ENCODE measurements at places on chromosomes 5 and 9.

DNA sequence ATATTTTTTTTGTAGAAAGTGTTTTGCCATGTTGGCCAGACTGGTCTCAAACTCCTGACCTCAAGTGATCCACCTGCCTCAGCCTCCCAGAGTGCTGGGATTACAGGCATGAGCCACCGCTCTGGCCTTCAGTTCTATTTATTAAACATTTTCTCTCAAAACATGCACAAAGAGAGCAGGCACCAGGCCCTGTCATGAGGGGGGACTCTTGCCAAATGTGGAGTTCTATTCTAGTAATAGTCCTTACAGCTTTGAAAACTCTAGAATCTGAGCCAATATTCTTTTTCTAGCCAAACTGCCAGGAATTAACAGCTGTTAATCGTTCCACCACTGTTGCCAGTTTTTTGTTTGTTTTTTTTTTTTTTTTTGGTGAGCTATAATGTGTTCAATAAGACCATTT, 124.6 kb downstream of the TARS1 start:
- DNase-seq: no peak

- DNase-seq: no peak
Measured at GRCh38 chr5:165325221-165325620, 1819.8 kb downstream of the MAT2B start.

DNA sequence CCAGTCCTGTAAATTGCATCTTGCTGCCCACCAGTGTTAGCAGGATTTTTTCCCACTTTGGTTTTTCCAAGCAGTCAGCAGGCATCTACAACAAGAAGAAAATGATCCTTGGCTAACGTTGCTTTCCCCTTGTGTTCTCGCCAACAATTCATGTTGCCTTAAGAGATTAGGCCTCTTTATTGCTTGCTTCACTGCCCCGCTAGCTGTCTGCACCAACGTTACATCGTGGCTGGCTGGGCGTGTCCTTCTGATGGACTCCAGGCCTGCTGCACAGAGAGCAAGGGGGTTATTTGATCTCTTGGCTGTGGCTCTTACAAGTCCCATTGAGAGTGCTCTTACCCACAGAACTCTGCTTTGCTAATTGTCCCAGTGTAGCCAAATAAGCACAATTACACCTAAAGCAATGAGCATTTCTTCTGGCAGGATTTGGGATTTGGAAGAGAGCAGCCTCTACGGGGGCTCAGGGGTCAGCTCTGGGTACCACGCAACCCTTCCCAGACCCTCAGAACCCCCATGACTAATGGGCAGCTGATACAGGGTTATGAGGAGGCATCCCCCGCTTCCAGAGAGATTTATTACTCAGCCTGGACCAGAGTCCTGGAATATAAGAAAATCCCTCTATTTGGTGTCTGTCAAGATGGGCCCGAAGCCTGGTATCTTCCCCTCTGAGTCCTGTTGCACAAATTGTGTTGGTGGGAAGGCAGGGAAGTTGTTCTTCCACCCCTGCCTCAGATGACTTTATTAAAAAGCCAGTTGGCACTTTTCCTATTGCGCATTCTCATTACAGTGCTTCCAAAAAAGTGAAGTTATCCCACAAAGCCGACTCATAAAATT, 17.6 kb downstream of the DCANP1 start:
- DNase-seq: no peak

DNA sequence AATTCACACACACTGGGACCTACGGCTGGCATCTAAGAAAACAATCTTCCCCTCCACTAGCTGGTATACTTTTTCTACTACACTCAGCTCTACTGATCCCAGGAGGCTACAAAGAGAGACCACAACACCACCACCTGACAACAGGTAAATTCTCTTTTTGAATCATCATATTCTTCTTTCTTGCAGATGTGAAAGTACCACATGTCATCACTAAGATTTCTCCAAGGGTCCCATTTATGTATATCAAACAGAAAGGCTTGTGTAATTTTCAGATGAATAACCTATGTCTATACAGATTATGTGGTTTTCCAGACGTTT, 25.1 kb downstream of the PUM3 start:
- no peak for DNase-seq

DNA sequence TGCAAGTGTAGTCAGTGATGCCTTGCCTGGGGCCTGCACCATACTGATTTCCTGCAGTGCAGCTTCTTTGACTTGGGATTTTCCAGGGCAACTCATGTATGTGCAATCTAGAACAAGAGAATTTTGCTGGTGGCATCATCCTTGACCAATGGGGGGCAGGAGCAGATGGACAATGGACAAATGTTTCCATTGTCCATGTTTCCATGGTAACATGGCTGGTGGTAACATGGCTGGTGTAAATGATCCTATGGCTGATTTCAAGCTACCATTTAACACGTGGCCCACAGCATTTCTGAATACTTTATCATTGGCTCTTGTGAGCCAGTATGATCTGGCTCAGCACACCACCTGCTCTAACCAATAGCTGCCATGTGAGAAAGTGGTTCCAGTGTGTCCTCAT, 130.1 kb upstream of the OSMR start:
- peak; percentile 29 for DNase-seq

DNA sequence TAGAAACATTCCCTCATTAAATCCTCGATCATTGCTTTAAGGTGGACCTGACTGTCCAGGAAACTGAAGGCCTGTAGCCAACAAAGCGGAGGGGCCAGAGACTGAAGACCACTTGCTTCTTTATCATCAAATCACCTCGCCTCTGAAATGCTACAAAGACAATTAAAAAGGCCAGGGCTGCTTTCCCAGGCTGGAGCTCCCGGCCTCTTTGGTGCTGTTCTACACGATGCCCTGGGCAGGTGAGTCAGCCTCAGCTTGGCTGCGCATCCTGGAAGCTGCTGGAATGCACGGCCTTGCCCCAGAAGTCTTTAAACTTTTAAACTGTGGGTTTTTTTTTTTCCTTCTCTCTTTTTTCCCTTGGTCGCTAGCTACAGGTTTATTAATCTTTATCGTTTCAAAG, 46.5 kb downstream of the SH3PXD2B start:
- DNase-seq: no peak

DNA sequence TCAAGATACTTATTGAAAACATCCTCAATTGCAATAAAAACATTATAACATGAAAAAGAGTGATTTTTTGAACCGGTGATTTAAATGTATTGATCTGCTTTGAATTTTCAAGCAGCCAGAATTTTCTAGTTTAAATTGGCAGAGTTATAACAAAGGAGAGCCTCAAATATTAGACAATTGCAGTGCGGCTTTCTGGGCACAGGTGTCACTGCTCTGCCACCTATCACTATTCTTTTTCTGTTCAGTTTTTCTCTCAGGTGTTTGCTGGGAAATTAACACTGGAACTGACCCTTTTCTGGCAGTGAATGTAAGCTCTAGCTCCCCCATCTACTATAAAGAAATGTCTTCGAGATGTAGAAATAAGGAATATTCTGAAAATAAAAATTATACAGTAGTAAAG, 23.0 kb downstream of the ZBED3 start:
- DNase-seq: no peak

DNA sequence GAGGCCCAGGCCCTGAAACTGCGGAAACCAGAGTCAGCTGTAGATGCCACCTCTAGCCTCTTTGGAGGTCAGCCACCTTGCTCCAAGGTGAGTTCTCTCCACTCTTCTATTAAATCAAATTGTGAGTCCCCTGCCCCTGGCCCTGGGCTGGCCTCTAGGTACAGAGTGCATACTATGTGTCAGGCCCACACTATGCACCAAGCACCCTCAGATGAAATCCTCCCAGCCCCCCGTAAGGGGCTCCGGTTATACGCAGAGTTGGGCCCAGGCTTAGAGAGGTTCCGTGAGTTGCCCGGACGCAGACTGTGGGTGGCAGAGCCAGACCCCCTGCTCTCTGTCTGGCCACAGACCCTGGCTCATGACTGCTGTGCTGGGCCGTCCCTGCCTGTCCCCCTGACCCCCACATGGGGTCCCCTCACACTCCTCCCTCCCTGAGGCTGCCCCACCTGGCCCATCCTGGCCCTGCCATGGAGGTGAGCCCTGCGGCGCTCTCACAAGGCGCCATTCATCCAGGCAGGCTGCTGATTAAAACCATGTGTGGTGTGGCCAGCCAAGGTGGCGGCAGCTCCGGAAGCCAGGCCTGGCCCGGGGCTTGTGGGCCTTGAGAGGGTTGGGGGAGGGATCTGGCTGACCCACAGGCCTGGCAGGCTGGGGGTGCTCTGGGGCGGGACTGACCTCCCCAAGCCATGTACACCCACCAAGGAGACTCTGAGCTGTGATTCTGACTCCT, 65.5 kb upstream of the SYNPO start:
- no peak for DNase-seq

- DNase-seq: peak; percentile 79
Measured at GRCh38 chr9:16100537-16101091, 547.8 kb downstream of the CCDC171 start.

DNA sequence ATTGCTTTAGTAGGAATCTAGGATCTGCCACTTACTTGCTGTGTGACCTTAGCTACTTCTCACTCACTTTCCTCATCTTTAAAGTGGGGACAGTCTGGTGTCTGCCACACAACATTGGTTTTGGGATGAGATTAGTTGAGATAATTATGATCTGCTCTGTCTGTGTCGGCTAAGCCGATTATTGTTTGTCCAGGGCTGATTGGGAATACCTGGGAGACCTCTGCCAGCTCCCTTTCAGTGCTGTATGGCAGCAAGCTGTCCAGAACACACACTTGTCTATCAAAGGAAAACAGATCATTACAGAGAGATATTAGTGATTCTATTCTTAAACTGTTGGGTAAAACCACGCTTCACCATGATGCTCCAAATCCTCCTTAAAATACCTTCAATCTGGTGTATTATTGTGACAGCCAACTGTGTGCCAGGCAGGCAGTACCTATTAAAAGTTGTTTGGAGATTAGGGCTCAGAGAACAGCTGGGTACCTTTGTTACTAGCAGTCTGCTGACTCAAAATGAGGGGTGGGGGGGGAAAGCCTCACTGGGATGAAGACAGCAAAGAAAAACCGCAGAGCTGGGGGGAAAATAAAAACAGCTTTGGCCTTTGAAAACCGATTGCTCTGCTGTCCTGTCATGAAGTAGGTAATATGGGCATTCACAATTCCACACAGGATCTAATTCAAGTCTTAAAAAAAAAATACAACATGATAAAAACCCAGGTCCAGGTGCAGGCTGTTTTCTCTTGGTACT, 458.4 kb upstream of the C9orf72 start:
- DNase-seq: peak; percentile 25

DNA sequence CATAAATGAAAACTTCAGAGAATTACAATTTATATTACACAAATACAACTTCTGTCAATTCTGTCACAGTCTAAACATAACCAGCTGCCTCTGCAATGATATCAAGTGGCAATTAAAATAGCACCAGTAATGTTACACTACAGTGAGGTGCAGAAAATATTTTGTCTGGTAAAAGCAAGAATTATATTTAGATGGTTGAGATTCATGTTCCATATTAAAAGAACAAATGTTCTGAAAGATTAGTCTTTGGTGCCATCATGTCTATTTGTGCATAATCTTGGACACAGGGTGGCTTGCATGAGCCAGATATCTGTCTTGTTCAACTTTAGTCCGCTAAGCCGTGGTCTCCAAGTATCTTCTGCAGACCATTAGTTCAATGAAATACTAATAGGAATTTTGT, 29.0 kb upstream of the PRR16 start:
- DNase-seq: no peak

DNA sequence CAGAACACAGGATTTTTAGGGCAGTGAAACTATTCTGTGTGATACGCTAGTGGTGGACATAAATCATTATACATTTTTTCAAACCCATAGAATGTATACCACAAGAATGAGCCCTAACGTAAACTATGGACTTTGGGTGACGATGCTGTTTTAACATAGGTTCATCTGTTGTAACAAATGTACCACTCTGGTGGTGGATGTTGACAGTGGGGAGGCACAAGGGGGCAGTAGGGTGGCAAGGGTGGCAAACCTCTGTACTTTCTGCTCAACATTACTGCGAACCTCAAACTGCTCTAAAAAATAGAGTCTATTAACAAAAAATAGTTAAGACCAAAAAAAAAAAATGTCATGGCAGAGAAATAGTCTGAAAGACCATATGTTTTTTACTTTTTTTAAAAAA, 9.1 kb upstream of the MVB12B start:
- no peak for DNase-seq

DNA sequence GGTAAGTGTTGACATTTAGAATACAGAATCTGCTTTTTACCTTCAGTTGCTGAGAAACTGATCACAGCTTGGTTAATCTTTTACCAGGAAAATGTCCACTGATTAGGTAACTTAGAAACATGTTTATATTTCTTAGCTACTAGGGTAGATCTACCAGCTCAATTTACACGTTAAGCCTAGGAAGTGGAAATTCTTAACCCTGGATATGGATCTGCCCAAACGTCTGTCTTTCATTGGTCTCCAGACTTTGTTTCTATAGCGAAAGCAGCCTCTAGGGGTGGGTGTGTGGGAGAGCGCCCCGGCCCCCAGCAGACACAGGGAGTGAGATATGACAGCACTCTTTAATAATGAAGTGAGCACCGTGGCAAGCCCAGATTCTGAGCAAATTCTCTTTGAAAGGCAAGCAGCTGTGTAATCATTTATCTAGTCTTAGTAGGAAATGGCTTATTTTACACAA, 141.6 kb upstream of the ZNF608 start:
- DNase-seq: peak; percentile 33

DNA sequence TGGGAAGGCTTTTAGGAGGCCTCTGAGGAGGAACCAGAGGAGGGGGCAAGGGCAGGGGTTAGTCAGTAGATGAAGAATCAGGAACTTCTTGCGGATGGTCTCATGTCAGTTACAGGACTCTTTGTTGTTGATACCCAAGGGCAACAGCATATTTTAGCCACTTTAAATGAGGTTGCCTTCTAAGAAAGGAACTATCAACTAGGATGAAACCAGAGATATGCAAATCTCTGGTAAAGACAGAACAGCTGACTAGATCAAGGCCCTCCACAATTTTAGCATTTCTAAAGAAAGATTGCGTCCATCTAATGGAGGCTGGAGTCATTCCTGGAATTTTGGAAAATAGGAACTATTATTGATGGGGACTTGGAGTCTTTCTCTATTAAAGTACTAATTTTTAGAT, 57.7 kb upstream of the KLF4 start:
- DNase-seq: no peak

DNA sequence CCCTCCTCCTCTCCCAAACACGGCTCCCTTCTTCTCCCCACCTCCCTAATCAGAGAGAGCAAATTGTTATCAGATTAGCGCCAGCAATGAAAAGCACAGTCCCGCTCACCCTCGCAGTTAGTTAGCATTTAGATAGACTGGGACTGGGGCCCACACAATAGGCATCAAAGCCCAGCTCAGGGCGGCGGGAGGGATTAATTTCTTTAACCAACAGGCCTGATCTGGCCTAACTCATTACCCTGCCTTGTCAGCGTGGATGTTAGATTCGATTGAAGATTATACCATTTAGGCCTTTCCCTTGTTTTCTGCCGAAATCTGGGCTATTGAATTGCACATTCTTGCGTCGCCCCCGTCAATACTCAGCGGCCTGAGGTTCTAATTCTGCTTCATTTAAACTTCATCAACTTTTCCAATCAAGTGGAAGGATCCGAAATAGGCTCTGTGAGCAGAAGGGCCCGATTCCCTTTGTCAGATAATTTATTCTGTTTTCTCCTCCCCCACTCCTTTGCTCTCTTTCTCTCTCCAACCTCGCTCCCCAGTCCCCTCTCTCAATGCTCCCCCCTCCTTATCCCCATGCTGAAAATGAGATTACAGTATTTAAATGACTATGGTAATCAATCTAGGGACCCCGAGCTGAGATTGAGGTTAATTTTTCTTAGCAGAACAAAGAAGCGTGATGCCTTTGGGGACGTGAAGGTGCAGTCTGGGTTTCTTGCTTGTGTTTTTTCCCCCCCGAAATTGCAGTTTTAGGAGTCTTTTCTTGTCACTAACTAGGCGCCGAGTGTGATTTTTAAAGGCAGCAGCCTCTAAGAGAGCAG, 15.1 kb downstream of the CFAP77 start:
- peak; percentile 58 for DNase-seq
